ENCODE measurements at places on chromosomes 16 and 17. TPM values are rescaled to one million over a fixed set of nuclear protein-coding genes. Genes with fewer than 3 reads are reported as not detected.
A peak's percentile ranks its signal among the peaks of the same experiment; 100 is the strongest.

The SLC7A6OS gene
- total RNA-seq, result 13.3 TPM

The PRM2 gene
- total RNA-seq, result not detected

The ATXN2L gene
- 116 TPM for total RNA-seq

The OR1A1 gene
- total RNA-seq, result not detected

The P2RX1 gene
- not detected for total RNA-seq

The PRR35 gene
- not detected for total RNA-seq

The SPIRE2 gene
- 1.0 TPM for total RNA-seq

GRCh38 chr16:2149630-2150417 is 1.4 kb downstream of the RAB26 start:
- H3K4me1 ChIP-seq, result peaks cover 65% of the 10 kb centered on the region
- no peaks in the 10 kb centered on the region for H3K27me3 ChIP-seq
- DNase-seq, result peak; percentile 81
- peak overlapping the region; percentile 46 for H3K27ac ChIP-seq
- peak overlapping the region; percentile 73 for H3K4me3 ChIP-seq
- peaks cover 25% of the 10 kb centered on the region for H3K36me3 ChIP-seq

DNA sequence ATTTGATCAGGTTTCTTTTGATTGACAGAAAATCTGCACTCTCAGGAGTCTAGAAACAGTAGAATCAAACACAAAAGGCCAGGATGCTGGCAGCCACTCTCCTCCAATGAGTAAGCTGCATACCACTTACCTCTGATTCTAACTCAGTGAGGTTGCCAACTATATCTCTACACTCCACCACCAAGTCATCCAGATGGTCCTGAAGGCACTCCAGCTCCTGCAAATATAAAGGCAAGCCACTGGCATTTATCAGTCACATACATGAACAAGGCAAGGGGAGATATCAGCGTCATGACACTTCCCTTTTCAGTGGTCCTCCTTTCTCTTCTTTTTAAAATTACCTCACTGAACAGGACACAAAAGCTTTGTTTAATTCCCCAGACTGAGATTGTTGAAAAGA is 53.1 kb upstream of the CLEC18B start:
- no peak overlapping the region for H3K4me3 ChIP-seq
- peaks cover 41% of the 10 kb centered on the region for H3K36me3 ChIP-seq
- H3K27ac ChIP-seq, result peak overlapping the region; percentile 26
- no peaks in the 10 kb centered on the region for H3K27me3 ChIP-seq

- no peaks in the 10 kb centered on the region for H3K36me3 ChIP-seq
- no peak overlapping the region for H3K27ac ChIP-seq
- H3K27me3 ChIP-seq, result no peaks in the 10 kb centered on the region
- no peak overlapping the region for H3K4me3 ChIP-seq
These were observed 126.3 kb upstream of the HSBP1 start for GRCh38 chr16:83681381-83681956.

- no peak overlapping the region for H3K27ac ChIP-seq
- no peak for DNase-seq
- no peak overlapping the region for H3K4me3 ChIP-seq
- no peaks in the 10 kb centered on the region for H3K4me1 ChIP-seq
- no peaks in the 10 kb centered on the region for H3K36me3 ChIP-seq
These were observed 11.8 kb upstream of the CDC42EP4 start for GRCh38 chr17:73323409-73324159.

DNA sequence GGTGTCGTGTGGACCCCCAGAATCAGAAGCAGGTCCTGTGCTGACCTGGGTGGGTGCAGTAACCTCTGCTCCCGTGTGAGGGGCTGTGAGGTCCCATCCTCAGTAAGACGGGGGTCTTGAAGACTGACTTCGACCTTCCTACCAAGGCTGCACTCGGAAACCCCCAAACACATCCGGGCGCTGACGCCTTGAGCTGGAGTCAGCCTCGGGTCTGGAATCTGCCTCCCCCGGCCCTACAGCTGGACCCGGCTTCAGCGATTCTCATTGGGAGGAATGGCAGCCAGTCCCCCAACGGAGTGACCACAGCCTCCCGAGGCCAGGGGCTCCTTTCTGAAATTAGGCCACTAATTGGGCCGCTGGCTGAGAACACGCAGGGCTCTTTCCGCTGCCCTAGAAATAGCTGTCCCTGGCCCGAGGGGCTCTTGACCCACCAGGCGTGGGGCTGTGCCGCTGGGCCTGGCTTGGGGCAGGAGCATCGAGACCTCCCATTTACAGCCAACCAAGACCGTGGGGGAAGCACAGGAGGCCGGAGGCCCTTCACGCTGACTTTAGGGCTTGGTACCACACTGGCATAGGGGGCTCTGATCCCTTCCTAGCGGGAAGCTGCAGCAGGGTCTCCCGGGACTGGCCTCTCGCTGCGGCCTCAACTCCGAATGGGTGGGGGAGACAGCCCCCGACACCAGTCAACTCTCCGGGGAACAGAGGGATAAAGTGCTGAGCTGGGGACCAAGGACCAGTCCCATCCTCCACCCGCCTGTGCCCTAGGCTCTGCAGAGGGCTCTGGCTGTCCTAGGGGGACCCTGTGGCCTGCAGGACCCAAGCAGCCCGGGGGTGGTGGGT is 2.6 kb upstream of the GNG13 start:
- H3K27me3 ChIP-seq, result no peaks in the 10 kb centered on the region
- no peak overlapping the region for H3K4me3 ChIP-seq
- H3K4me1 ChIP-seq, result peaks cover 59% of the 10 kb centered on the region
- DNase-seq, result no peak

DNA sequence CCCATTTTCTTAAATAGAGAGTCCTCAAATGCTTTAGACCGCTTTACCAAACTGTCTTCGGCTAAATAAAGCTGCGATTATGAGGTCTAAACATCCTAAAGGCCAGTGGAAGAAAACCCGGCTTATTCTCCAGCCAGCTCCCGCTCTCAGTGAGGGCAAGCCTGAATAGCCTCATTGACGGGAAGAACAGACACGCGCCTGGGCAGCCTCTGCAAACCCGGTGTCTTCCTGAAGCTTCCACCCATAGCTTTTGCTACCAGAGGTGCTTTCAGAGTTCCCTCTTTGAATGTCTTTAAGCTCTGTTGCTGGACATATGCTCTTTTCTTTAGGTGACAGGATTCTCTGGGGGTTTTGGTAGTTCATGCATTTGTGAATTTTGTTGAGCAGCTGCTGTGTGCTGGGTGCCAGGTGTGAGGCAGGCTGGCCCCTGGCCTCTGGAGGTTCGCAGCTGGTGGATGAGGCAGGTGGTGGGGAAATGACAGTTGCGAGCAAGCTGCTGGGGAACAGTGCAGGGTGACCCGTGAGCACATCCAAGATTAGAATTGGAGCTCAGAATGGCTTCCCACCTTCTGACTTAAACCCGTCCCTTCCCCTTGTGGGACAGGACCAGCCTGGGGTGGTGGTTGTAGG is 44.7 kb downstream of the CRISPLD2 start:
- no peak overlapping the region for H3K4me3 ChIP-seq
- H3K4me1 ChIP-seq, result peaks cover 3% of the 10 kb centered on the region
- H3K27ac ChIP-seq, result no peak overlapping the region
- H3K27me3 ChIP-seq, result no peaks in the 10 kb centered on the region
- no peak for DNase-seq

DNA sequence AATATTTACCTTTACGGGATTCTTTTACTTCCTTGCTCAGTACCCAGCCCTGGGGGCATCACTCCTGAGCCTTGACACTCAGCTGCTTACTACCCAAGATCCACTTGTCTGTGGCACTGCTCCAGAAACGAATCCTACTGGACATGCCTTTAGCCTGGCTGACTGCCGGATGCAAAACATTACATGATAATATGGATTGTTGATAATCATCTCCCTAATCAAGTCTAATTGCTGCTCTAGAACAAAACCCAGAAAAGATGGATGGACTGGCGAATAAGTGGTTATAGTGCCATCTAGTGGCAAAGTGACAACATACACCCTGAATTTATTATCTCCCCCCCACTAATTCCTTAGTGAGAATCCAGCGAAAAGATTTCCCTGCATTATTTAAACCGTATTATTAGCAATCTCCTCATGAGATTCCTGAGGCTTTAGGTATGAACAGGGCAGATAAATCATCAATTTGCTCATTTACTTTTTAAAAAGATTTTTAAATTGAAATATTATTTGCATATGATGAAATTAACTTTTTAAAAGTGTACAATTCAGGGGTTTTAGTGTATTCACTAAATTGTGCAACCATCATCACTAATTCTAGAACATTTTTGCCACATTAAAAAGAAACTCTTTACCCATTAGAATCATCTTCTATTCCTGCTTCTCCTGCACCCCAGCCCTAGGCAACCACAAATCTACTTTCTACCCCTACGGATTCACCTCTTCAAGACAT is 61.6 kb downstream of the RGS9 start:
- H3K27ac ChIP-seq, result no peak overlapping the region
- H3K36me3 ChIP-seq, result no peaks in the 10 kb centered on the region
- DNase-seq, result peak; percentile 83

DNA sequence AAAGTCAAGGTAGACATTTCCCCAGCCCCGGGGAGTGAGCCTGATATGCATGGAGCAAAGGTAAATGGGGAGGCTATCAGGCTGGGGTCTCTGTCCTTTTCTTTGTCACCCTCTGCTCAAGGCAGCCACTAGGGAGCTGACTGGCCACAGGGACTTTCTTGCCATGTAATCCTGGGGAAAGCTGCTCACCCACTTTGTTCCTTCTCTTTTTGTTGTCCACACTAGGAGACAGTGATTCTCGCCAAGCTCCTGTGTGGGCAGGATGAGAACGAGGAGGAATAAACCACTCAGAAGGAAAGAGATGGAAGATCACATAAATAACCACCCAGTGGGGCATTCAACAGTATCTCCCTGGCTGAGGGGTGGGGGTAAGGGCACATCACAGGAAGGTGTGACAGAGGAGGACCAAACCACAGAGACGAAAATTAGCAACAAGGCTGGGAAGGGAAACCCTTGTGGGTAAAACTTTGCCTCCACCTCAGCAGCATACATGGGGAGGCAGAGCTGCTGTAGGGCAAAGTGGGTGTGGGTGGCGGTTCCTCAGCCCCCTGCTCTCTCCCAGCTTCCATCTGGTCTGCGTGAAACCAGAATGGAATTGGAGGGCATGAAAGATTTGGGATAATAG is 26.2 kb upstream of the CCL1 start:
- H3K4me3 ChIP-seq, result no peak overlapping the region
- no peaks in the 10 kb centered on the region for H3K27me3 ChIP-seq
- no peaks in the 10 kb centered on the region for H3K36me3 ChIP-seq
- no peak for DNase-seq
- H3K27ac ChIP-seq, result no peak overlapping the region

- H3K27me3 ChIP-seq, result no peaks in the 10 kb centered on the region
- peaks cover 33% of the 10 kb centered on the region for H3K36me3 ChIP-seq
- 0 out of 2 replicates have a peak overlapping the region, but pooled peaks have one; percentile 1 for H3K27ac ChIP-seq
- no peak overlapping the region for H3K4me3 ChIP-seq
- peaks cover 33% of the 10 kb centered on the region for H3K4me1 ChIP-seq
- no peak for DNase-seq
These were observed 10.5 kb downstream of the CBFB start for GRCh38 chr16:67039260-67040020.

GRCh38 chr16:77500934-77501664 is 66.3 kb upstream of the ADAMTS18 start:
- no peaks in the 10 kb centered on the region for H3K4me1 ChIP-seq

- peak; percentile 75 for DNase-seq
- no peaks in the 10 kb centered on the region for H3K27me3 ChIP-seq
- peaks cover 10% of the 10 kb centered on the region for H3K36me3 ChIP-seq
- peak overlapping the region; percentile 80 for H3K27ac ChIP-seq
- no peak overlapping the region for H3K4me3 ChIP-seq
These were observed 9.7 kb upstream of the ARL5C start for GRCh38 chr17:39175695-39176093.

DNA sequence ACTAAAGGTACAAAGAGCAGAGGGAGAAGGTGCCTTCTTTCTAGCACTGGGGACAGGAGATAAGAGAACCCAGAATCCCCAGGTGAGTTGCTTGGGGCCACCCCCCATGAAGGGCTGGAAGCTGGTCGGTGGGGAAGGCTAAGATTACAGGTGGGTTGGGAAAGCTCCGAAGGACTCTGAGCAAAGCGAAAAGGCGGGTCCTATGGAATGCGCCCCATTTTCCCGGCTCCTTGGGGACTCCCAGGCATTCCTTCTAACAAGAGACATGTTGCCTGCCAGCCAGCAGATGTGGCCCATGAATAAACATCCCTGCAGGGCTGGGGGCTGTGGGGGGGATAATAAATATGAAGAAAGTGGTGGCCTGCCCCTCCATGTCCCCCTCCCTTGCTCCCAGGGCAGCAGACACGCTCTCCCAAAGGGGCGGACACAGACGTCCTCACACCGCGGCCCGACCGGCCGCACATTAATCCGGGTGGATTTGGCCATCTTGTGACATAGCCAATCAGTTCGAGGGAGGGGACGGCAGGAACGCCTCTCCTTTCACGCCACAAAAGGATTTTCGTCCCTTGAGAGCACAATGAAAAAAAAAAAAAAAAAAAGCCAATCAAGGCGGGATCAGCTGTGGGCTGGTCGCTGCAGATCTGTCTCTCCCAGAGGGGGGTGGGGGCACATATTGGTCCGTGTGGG is 98.5 kb downstream of the SOX9 start:
- H3K36me3 ChIP-seq, result no peaks in the 10 kb centered on the region
- H3K27ac ChIP-seq, result no peak overlapping the region
- H3K4me3 ChIP-seq, result no peak overlapping the region
- H3K4me1 ChIP-seq, result peaks cover 31% of the 10 kb centered on the region
- no peaks in the 10 kb centered on the region for H3K27me3 ChIP-seq

- H3K36me3 ChIP-seq, result no peaks in the 10 kb centered on the region
- no peak for DNase-seq
- no peaks in the 10 kb centered on the region for H3K27me3 ChIP-seq
These were observed 45.4 kb upstream of the RASD1 start for GRCh38 chr17:17541640-17542001.

- no peak overlapping the region for H3K27ac ChIP-seq
- H3K4me1 ChIP-seq, result peaks cover 7% of the 10 kb centered on the region
- no peak overlapping the region for H3K4me3 ChIP-seq
- no peaks in the 10 kb centered on the region for H3K27me3 ChIP-seq
- DNase-seq, result no peak
- H3K36me3 ChIP-seq, result no peaks in the 10 kb centered on the region
These were observed 58.2 kb downstream of the MFSD11 start for GRCh38 chr17:76796081-76796480.

GRCh38 chr17:53629188-53629587 is 193.5 kb upstream of the KIF2B start:
- H3K4me3 ChIP-seq, result no peak overlapping the region

Data from Karpas-422 (cell line).